ENCODE measurements at places on chromosomes 2 and 18.
A peak's percentile ranks its signal among the peaks of the same experiment; 100 is the strongest.

DNA sequence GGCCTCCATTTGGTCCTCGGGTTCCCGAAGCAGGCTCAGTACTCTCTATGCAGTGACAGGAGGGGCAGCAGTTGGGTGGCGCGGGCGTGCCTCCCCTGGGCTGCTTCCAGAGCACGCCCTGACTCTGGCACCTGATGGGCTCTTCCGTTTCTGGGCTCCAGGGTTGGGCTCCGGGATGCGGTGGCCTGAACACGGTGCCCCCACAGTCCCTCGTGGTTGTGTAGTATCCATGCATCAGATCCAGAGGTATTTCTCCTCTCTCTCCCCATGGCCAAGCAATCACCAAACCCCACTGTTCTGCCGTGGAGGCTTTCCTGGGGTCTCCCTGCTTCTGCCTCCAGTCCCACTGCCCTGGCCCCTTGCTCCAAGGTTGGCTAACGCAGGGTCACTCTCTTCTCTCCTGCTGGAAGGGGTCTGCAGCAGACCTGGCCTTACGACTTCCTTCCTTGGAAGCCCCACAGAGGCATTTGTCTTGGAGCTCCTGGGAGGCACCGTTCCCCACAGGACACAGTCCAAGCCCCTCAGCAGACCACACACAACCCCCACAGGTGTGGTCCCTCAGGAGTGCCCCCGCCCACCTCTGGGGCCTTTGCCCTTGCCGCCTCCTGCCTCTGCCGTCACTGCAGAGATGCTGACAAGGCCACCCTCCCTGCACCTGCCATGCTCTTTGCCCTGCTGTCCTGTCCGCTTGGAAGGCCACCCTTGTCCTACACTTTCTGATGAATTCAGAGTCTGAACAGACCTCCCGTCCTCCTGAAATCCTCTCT lies 136.6 kb upstream of the ASB18 start:
- no peak for DNase-seq

GRCh38 chr2:190627448-190628412 lies 21.2 kb upstream of the NAB1 start:
- no peak for DNase-seq

DNA sequence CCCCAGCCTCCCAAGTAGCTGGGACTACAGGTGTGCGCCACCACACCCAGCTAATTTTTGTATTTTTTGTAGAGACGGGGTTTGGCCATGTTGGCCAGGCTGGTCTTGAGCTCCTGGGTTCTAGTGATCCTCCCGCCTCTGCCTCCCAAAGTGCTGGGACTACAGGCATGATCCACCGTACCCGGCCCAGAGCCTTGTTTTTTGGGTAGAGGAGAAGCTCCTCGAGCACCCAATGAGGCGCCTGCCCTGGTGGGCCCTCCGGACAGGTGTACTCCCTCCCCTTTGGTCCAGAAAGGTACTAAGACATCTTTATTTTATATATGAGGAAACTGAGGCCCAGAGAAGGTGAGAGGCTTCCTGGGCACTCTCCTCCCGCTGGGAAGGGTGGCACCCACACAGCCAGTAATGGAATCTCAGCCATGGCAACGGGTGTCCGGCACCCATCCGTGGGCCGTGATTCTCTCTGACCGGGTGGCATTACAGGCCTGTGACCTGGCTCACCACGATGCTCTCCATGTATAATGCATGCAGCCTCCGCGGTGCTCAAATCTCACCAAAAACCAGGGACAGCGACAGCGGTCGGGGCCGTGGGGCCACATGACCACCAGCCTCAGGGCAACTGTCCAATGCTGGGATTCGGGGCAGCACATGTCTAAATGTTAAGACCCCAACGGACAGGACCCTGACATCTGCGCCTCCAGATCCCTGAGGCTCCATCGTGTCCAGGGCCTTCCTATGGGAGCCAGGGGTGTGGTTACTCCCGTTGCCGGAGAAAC lies 16.8 kb upstream of the KLHL30 start:
- no peak for DNase-seq

GRCh38 chr2:3222636-3223035 lies 155.0 kb downstream of the EIPR1 start:
- DNase-seq: peak; percentile 44

DNA sequence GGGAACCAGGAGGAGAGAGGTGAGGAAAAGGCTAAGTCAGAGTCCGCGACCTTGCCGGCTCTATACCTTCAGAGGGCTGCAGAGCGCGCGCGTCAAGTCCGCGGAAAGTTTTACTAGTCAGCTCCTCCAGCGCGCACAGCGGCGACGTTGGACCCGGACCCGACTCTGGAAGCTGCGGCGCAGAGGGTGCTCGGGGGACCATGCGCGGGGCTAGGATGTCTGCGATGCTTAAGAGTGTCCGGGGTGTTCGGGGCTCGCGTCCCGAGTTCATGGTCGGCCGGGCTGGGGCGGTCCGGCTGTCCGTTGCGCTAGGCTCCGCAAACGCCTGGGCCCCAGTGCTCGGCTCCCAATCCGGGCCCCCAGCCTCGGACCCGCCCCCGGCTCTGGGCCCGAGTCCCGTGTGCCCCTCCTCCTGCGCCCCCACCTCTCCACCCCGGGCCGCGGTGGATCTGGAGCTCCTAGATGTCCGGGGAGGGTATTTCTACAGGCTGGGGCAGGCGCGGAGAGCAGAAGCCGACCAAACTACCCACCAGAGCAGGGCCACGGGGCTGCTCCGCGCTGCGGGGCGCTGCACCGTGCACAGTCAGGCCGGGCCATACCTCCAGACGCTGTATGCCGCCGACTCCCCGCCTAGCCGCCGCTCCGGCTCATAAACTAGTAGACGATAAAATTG lies at the start of gene LBX2:
Gene LBX2, minus strand, starts transcription at position 337 of the 673 bp plus-strand sequence. Its CDS starts 66 bp downstream, at position 271.
- DNase-seq: no peak

- DNase-seq: no peak
Observed at GRCh38 chr2:65602603-65603235, 170.3 kb upstream of the SPRED2 start.

DNA sequence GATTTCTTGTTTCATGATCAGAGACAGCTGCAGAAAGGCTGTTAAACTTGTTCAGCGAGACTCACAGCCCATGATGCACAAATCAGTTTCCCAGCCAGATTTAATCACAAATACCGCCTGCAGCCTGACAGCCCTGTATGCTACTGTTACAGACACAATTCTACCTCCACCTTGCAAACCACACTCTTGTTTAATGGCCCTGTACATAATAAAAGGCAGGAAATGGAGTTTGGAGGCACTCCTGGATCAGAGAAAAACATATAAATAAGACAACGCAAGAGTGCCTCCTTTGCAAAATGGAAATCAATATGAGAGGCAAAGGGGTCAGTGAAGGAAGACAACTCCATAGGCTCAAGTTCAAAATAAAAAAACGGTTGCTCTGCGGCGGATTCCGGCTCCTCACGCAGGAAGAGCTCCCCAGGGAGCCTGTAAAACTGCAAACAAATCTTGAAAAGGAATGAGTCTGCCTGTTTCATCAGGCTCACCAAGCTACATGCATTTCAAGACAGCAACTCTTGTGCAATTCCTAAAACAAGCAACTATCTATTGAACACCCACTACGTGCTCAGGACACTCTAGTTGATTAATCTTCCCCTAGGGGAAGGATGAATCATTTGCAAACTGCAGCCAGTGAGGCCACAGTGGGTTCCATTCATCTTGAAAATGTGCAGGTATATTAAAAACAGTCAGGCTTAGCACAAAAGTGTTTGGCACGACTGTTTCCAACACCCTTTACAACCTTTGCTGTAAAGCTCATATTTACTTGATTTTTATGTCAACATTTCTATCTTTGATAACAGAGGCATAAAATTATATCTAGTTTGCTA lies 37.5 kb downstream of the TBC1D8 start:
- no peak for DNase-seq

- DNase-seq: no peak
Observed at GRCh38 chr2:102138331-102138730, 4.2 kb upstream of the IL1R1 start.

DNA sequence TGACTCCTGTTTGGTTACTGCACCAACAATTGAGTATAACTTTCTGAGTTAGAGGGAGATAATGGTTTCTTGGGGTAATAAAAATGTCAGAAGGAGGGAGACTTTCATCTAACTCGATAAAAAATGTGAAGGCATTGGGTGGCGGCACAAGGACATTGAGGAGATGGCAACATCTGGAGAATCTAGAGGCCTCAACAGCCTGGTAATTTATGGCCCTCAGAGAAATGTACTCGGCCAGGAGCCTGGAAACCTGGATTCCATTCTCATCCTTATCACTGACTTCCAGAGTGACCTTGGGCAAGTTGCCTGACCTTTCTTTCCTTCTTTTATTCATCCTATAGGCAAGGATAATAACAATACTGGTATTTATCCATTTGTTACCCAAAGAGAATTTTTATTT lies 173.5 kb upstream of the MEX3C start:
- no peak for DNase-seq

- DNase-seq: no peak
Observed at GRCh38 chr2:111178296-111178695, 57.6 kb downstream of the BCL2L11 start.

- DNase-seq: no peak
Observed at GRCh38 chr2:232333361-232334135, 45.0 kb upstream of the ALPP start.

- DNase-seq: no peak
Observed at GRCh38 chr2:167689444-167689843, 558.0 kb downstream of the STK39 start.

GRCh38 chr2:173590276-173590861 lies 235.7 kb downstream of the CDCA7 start:
- no peak for DNase-seq

DNA sequence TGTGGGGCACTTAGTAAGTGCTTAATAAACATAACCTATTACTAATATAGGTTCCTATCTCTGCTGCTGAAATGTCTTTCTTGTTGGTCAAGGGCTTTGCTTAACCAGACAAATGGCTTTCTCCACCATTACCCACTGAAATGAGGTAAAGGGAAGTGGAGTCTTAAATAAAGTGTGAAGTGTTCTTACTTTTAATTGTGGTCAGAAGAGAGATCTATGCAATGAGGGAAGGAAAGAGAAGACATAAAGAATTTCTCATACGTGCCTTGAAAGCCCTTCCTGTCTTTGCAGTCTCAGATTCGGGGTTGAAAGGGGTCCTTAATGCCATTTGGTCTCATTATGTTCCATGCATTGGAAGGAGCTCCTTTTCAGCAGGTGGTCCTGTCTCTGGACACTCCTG lies 6.9 kb upstream of the CXCR4 start:
- DNase-seq: no peak
